ENCODE measurements at places on chromosomes 6 and 20.

- DNase-seq = no peak
Measured at GRCh38 chr6:20841806-20842205, 307.5 kb downstream of the CDKAL1 start.

- peak; percentile 59 for DNase-seq
Measured at GRCh38 chr6:16409531-16410441, 171.4 kb downstream of the GMPR start.

- no peak for DNase-seq
Measured at GRCh38 chr6:162864911-162865310, 137.1 kb downstream of the PACRG start.

- no peak for DNase-seq
Measured at GRCh38 chr6:109263873-109264700, 118.2 kb downstream of the CD164 start.

- DNase-seq = no peak
Measured at GRCh38 chr6:66538551-66539135, 831.6 kb upstream of the EYS start.

- peak; percentile 44 for DNase-seq
Measured at GRCh38 chr6:41167173-41167963, 4.5 kb upstream of the TREM2 start.

DNA sequence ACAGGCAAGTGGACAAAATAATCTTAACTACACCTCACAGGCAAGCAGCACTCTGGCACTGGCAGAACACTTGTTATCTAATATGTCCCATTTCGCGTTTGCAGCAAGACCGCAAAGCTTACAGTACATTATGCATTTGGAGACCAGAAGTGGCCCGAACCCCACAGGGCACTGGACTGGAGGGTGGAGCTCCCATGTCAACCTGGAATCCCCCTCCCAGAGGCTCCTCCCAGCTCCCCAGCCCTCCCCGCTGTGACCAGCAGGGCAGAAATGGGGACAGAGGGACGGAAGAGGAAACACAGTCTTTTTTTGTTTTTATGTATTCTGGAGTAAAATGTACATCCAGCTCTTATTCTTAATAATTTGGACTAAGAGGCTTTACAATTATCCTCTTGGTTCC is 263.7 kb downstream of the SMOC2 start:
- DNase-seq = no peak

- DNase-seq = no peak
Measured at GRCh38 chr6:68701159-68701558, 66.1 kb downstream of the ADGRB3 start.

- DNase-seq = no peak
Measured at GRCh38 chr6:148085631-148086331, 256.9 kb upstream of the SASH1 start.

GRCh38 chr6:85157311-85157710 is 292.6 kb upstream of the NT5E start:
- DNase-seq = no peak

DNA sequence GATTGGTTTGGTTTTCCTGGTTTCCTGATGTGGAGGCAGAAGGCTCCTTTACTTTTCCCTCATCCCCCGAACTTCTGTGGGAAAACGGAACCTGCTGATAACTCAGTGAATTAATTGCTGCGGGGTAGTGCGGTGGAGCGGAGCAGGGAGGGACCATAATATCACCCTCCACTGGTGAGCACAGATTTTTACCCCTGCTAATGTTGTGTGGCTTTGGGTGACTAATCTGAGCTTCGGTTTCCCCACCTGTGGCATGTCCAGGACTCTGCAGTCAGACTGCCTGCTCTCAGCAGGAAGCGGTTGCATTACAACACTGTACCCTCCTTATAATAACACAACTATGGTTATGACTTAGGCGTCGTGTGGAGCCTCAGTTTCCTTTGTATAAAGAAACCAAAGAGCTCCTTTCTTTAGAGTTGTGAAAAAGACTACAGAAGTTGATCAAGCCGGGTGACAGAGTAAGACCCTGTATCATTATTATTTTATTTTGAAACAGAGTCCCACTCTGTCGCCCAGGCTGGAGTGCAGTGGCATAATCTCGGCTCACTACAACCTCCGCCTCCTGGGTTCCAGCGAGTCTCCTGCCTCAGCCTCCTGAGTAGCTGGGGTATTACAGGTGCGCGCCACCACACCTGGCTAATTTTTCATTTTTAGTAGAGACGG is 2.2 kb upstream of the ID1 start:
- peak; percentile 90 for DNase-seq

DNA sequence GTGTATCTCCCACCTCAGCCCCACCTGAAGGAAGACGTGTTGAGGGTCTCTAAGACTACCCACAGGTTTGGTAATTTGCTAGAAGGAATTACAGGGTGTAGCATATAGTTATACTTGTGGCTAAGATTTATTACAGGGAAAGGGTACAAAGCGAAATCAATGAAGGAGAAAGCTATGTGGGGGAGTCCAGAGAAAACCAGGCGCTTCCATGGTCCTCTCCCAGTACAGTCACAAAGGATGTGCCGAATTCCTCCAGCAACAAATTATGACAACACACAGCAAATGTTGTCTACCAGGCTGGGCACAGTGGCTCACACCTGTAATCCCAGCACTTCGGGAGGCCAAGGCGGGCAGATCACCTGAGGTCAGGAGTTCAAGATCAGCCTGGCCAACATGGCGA is 64.1 kb upstream of the TGM3 start:
- no peak for DNase-seq

GRCh38 chr6:168368936-168369335 is 49.4 kb upstream of the DACT2 start:
- no peak for DNase-seq

- DNase-seq = peak; percentile 41
Measured at GRCh38 chr6:142355520-142356174, 53.8 kb downstream of the ADGRG6 start.

DNA sequence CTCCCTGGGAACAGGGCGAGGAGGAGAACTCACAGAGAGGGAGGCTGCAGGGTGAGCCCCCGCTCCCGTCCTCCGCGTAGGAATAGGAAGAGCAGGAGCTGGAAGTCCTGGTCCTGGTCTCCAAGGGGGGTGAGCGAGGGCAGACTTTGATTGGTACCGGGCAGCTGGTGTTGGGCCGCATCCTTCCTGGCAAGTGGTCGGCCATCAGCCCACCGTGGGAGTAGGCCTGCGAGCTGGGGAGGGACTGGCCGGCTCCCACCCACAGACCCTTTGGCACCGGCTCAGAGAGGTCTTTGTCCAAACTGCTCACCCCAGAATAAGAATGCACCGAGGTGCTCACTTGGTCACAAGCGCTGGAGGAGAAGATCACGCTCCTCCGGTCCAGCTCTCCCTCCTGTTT is 56.2 kb downstream of the GJA10 start:
- no peak for DNase-seq

DNA sequence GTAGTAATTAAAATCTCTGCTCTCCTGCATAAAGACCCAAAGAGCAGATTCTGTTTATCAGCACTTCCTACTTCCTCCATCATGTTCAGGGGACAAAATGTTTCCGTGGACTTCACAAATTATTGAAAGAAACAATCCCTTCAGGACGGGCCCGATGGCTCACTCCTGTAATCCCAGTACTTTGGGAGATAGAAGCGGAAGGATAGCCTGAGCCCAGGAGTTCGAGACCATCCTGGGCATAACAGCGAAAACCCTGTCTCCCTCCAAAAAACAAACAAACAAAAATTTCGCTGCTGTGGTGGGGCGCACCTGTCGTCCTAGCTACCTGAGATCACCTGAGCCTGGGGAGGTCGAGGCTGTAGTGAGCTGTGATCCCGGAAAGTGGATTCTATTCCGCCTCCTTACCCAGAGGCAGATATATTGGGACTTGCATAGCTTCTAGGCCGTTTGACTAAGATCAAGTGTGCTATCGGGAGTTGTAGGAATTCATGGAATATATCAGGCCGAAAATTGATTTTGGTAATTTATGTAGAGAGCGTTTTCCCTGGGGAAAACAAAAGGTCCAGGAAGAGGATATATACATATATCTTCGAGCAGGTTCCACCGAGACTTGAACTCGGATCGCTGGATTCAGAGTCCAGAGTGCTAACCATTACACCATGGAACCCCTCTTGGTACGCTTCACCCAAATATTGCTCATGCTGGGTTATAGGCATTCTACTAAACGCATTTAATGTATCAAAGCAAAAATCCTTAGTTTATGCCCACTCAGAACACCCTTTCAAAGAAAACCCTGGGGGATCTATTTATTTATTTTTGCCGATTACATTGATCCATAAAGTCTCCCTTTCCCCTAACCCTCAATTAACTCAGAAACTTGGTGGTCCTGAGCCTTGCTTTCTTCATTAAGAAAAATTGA is 74.5 kb upstream of the ZNF184 start:
- peak; percentile 85 for DNase-seq

- DNase-seq = no peak
Measured at GRCh38 chr20:47551222-47551621, 49.5 kb downstream of the NCOA3 start.

DNA sequence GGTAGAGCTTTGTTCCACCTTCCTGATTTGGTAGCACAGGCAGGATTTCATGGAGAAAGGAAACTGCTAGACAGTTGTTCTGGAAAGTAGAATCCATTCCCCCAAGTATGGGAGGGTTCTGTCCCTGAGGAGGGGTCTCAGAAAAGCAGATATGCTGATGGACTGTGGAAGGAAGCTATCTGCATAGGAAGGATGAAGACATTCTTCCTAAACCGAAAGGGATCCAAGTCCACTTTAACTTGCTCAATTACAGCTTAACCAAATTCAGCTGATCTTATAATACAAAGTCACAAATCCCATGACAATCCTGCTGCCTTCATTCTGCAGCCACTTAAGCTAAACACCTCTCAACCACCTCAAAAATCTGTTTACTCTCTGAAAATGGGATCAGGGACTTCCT is 2.6 kb downstream of the MAN1A1 start:
- no peak for DNase-seq

- no peak for DNase-seq
Measured at GRCh38 chr6:31528821-31529328, at the start of gene MCCD1. TSS of gene MCCD1 (plus strand) at chr6:31528962. CDS start at chr6:31529015, 53 bp downstream.

DNA sequence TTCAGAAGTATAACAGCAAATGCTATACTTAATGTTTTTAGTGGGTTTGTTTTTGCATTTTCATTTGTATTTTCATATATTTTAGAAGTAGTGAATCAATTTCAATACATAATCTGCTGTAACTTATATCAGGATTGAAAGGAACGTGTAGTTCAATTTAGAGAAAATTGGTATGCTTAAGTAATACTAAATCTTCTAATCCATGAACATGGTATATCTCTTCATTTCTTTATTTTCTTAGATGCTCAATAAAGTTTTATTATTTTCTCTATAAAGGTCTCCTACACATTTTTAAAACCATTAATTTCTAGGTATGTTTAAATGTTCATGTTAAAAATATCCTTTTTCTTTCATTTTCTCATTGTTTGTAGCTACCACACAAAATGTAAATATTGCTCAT is 85.1 kb downstream of the STMND1 start:
- no peak for DNase-seq

- peak; percentile 68 for DNase-seq
Measured at GRCh38 chr6:141677598-141678211, 455.0 kb upstream of the GJE1 start.

All from MCF 10A (cell line).